MG63 (cell line): ENCODE measurements at places on chromosomes 11 and 22.

GRCh38 chr11:66619080-66619554, 2.7 kb downstream of the RBM14 start:
- DNase-seq: no peak

DNA sequence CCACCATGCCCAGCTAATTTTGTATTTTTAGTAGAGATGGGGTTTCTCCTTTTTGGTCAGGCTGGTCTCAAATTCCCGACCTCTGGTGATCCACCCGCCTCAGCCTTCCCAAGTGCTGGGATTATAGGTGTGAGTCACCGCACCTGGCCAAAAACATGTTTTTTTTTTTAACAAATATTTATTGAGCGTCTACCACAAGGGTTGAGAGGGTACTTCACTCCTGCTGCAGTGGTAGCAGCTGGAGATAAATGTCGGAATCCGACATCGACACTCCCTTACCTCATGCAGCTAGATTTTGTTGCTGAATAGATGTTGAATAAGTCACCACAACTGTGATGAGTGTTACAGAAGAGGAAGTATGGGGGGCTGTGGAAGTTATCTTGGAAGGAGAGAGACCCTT, 971 bp downstream of the DNAJB13 start:
- DNase-seq: no peak

GRCh38 chr11:87281496-87281895, 243.8 kb downstream of the TMEM135 start:
- no peak for DNase-seq

- no peak for DNase-seq
These were observed 8.7 kb upstream of the ABTB2 start for GRCh38 chr11:34366522-34366921.

- peak; percentile 66 for DNase-seq
These were observed 3.6 kb upstream of the OR2AT4 start for GRCh38 chr11:75100314-75100713.

- no peak for DNase-seq
These were observed 1294.8 kb downstream of the TBC1D22A start for GRCh38 chr22:48057116-48057835.

DNA sequence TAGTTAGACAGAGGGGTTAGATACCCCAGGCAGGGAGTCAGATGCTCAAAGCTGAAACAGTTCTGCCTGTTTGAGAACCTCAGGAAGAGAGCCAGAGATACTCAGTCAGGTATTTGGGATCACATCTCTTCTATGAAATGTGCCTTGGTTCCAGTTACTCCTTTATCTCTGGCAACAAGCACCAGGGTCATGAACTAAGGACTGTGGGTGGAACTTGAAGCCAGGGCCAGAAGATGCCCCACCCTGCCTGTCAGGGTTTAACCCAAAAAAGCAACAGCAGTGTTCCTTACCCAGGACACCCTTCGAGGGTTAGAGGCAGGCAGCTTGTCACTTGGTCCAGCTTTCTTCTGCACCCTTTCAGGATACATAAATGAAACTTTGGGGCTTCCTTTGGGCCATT, 15.0 kb upstream of the WT1 start:
- no peak for DNase-seq

DNA sequence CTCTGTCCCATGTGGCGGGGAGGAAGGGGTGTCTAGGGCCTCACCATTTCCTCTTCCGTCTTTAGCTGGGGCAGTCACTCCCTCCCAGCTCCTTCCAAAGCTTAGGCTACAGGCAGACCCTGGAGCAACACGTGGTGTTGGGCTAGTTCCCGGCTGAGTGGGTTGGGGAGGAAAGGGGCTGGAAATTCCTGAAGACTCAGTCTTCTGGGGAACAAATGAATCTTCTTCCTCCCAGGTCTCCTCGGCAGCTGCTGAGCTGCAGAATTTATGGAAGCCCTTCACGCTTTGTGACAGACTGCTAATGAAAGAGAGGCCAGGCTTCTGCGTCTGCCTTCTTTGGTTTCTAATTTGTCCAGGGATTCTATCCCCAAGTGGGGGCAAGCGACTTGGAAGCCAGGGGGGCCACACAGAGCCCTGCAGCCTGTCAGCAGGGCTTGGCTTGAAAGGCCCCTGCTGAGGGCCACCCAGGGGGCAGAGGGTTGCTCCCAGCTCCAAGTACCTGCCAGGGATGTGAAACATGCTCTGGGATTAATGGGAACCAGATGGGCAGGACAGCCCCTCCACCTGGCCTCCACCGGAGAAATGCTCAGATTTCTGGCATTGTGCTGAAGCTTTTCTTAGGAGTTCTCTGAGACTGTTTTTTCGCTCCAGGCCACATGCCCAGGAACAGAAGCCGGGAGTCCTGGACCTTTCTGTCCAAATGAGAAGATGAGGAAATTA, 123.1 kb downstream of the PKNOX2 start:
- DNase-seq: no peak

- no peak for DNase-seq
These were observed 43.0 kb upstream of the RTL6 start for GRCh38 chr22:44540756-44541670.

- peak; percentile 25 for DNase-seq
These were observed 62.7 kb downstream of the PAK1 start for GRCh38 chr11:77411137-77411707.

- peak; percentile 56 for DNase-seq
These were observed at the start of gene NPTXR for GRCh38 chr22:38843657-38844314. Gene NPTXR (minus strand): TSS chr22:38844028.

DNA sequence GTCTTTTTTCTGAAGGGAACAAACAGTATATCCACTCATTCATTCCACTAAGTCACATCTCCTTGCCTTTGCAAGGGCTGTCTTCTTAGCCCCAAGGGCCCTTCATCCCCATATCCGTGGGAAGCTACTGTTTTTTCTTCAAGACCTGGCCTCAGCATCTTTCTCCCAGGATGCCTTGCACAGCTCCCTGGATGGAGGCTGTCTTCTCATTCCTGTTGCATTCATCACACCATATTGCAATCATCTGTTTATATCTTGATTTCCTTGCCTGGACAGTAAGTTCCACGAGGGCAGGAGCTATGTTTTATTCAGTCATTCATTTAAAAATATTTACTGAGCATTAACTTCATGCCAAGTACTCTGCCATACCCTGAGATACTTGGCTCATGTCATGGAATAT, 29.3 kb upstream of the NECTIN1 start:
- DNase-seq: no peak

GRCh38 chr11:94400457-94400838, 771 bp downstream of the GPR83 start:
- DNase-seq: no peak
